ENCODE measurements at places on chromosomes 5 and 9. TPM values are rescaled to one million over a fixed set of nuclear protein-coding genes. Genes with fewer than 3 reads are reported as not detected.

DNA sequence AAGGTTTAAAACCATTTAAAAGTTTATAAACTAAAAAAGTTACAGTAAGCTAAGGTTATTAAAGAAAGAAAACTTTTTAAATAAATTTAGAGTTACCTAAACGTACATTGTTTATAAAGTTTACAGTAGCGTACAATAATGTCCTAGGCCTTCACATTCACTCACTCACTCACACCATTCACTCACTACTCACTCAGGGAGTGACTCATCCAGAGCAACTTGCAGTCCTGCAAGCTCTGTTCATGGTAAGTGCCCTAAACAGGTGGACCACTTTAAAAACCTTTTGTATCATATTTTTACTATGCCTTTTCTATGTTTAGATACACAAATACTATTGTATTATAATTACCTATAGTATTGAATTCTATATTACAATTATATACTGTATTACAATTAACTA, 190.8 kb upstream of the RASA1 start:
- no peaks in the 10 kb centered on the region for H3K27me3 ChIP-seq
- no peaks in the 10 kb centered on the region for H3K36me3 ChIP-seq
- H3K4me1 ChIP-seq, result peaks cover 46% of the 10 kb centered on the region
- no peak for DNase-seq
- H3K27ac ChIP-seq, result no peak overlapping the region

- no peak for DNase-seq
- H3K4me3 ChIP-seq, result no peak overlapping the region
- peaks cover 2% of the 10 kb centered on the region for H3K36me3 ChIP-seq
- H3K4me1 ChIP-seq, result peaks cover 19% of the 10 kb centered on the region
Measured at GRCh38 chr5:177179431-177179830, 45.9 kb downstream of the NSD1 start.

- H3K4me1 ChIP-seq, result no peaks in the 10 kb centered on the region
- H3K27me3 ChIP-seq, result peaks cover 15% of the 10 kb centered on the region
Measured at GRCh38 chr9:109328978-109329637, 8.2 kb upstream of the EPB41L4B start.

GRCh38 chr9:106880081-106880480, 17.1 kb downstream of the ZNF462 start:
- no peaks in the 10 kb centered on the region for H3K36me3 ChIP-seq
- no peak for DNase-seq
- no peak overlapping the region for H3K4me3 ChIP-seq
- no peaks in the 10 kb centered on the region for H3K4me1 ChIP-seq
- no peaks in the 10 kb centered on the region for H3K27me3 ChIP-seq

- peak; percentile 21 for DNase-seq
- no peak overlapping the region for H3K27ac ChIP-seq
- no peaks in the 10 kb centered on the region for H3K27me3 ChIP-seq
- peaks cover 9% of the 10 kb centered on the region for H3K36me3 ChIP-seq
Measured at GRCh38 chr5:1515921-1516571, 7.7 kb downstream of the LPCAT1 start.

DNA sequence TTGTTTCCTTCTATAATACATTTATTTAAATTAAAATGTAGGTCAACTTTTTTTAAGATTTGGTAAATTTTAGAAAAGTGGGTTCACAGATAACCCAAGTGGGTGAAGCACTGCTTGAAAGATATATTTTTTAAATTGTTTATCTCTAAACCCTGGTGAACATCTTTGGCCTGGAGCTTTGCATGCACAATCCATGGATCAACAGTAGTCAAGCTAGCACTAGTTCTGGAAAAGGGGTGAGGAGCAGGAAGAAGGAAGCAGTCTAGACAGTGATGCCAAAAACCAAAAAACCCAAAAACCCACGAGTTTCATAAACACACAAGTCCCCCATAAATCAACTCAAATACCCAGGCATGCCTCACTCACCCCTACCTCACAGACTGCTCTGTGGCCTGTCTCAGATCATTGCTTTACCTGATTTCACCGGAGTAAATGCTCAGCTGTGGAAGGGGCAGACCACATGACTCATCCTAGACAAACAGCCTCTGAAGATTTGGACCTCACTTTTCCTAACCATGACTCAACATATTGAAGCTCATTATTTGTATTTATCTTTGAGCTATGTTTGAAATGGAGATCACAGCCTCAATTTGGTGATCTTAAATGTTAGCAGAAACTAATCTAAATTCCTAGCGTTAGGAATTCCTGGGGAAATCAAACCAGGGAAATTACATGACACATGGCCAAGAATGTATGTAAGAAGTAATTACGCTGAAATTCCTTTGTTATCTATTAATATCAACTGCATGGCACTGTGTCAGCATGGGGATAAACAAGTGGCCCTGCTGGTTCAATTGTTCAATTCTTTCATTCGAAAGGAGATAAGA, 149.6 kb downstream of the ZNF608 start:
- DNase-seq, result no peak
- no peak overlapping the region for H3K4me3 ChIP-seq
- peaks cover 4% of the 10 kb centered on the region for H3K27me3 ChIP-seq

- H3K27ac ChIP-seq, result no peak overlapping the region
- DNase-seq, result no peak
- H3K36me3 ChIP-seq, result no peaks in the 10 kb centered on the region
- no peaks in the 10 kb centered on the region for H3K4me1 ChIP-seq
- H3K27me3 ChIP-seq, result peaks cover 6% of the 10 kb centered on the region
Measured at GRCh38 chr5:172486451-172486850, 32.1 kb upstream of the SH3PXD2B start.

DNA sequence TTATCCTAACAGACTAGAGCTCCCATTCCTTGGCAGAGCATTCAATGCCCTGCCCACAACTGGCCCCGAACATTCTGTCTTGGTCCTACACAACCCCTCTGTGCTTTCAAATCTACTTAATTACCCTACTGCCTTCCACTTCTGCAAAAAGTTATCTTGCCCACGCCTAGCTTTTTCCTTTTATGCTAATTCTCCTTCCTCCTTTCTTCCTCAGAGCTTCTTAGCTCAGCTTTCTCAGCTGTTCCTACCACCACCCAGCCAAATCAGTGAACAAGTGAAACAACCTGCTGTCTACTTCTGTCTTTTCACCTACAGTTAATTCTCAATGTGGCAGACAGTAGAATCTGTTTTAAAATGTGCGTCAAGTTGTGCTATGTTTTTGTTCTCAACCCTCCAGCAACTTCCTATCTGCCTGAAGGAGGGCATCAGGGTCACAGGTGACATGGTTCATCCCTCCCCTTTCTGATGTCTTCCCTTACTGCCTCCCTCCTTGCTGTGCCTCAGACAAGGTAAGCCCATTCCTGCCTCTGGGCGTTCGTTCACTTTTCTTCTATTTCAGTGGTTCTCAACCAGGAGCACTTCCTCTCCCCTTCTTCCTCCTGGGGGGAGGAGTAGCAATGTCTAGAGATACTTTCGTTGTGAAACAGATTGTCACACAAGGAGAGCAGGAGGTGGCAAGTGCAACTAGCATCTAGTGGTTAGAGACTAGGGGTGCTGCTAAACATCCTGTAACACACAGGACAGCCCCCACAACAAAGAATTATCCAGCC, 1.3 kb upstream of the REEP5 start:
- peak overlapping the region; percentile 79 for H3K27ac ChIP-seq
- H3K4me1 ChIP-seq, result peaks cover 57% of the 10 kb centered on the region
- H3K27me3 ChIP-seq, result no peaks in the 10 kb centered on the region
- peak; percentile 35 for DNase-seq

- no peaks in the 10 kb centered on the region for H3K36me3 ChIP-seq
- no peak overlapping the region for H3K27ac ChIP-seq
- no peak overlapping the region for H3K4me3 ChIP-seq
- no peak for DNase-seq
- no peaks in the 10 kb centered on the region for H3K27me3 ChIP-seq
- H3K4me1 ChIP-seq, result no peaks in the 10 kb centered on the region
Measured at GRCh38 chr9:113927277-113927676, 51.2 kb downstream of the ZNF618 start.

DNA sequence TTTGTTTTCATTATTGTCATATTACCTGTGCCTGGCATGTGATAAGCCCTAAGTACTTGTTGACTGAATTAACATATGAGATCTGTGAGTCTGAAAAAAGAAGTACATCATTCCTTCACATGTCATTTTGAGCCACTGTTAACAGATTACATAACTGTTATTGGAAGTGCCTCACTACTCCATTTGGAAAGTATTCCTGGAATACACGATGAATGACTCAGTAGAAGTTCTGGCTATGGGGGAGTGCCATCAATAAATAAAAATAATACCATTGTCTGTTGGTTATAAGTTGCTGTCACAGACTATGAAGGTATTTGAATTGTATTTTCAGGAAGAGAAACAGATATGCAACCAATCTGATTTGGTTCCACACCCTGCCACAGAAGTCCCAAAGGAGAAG, 12.9 kb downstream of the NIPSNAP3B start:
- no peaks in the 10 kb centered on the region for H3K4me1 ChIP-seq
- H3K27me3 ChIP-seq, result peaks cover 1% of the 10 kb centered on the region
- no peak for DNase-seq
- no peaks in the 10 kb centered on the region for H3K36me3 ChIP-seq

DNA sequence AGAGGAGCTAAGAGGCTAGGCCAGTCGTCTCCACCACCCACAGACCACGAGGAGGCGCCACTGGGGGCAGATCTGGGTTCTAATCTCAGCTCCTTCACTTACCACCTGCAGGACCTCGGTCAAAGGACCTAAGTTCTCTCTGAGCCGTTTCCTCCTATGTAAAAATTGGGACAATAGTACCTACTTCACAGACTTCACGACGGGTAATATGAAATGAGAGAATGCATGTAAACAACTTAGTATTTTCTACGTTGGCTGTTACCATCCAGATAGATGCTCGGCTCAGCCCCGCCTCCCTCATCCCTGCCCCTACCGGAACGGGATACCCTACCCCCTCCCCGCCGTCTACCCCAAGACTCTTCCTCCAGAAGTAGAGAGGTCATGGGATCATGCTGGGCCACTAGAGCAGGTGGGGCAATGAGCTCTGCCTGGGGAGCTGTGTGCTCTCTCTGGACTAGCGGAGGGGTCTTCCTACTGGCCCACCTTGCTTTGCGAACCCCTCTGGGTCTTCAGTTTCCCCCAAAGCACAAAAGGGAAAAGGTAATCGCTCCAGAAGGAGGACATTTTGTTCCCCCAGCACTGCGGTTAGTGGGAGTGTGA, 541 bp downstream of the GNPDA1 start:
- peaks cover 26% of the 10 kb centered on the region for H3K36me3 ChIP-seq
- peaks cover 69% of the 10 kb centered on the region for H3K4me1 ChIP-seq
- peak overlapping the region; percentile 81 for H3K4me3 ChIP-seq
- H3K27ac ChIP-seq, result peak overlapping the region; percentile 86
- DNase-seq, result peak; percentile 83

Gene PITX1
- 0.14 TPM for total RNA-seq

Gene B4GALT7
- 15.4 TPM for total RNA-seq

Gene ACSL6
- total RNA-seq, result 6.0 TPM

Gene PCDHA10
- not detected for total RNA-seq

Gene PCDHGA10
- 0.10 TPM for total RNA-seq

Gene ADAMTS12
- not detected for total RNA-seq

Gene CBY3
- 0.61 TPM for total RNA-seq

Gene FOXD4
- not detected for total RNA-seq

Gene SDHA
- 143 TPM for total RNA-seq

Gene TLR4
- not detected for total RNA-seq

Data from activated CD4-positive, alpha-beta memory T cell treated with anti-CD3 and anti-CD28 coated beads for 36 hours (primary cell).